ENCODE measurements at places on chromosomes 11 and 22.

DNA sequence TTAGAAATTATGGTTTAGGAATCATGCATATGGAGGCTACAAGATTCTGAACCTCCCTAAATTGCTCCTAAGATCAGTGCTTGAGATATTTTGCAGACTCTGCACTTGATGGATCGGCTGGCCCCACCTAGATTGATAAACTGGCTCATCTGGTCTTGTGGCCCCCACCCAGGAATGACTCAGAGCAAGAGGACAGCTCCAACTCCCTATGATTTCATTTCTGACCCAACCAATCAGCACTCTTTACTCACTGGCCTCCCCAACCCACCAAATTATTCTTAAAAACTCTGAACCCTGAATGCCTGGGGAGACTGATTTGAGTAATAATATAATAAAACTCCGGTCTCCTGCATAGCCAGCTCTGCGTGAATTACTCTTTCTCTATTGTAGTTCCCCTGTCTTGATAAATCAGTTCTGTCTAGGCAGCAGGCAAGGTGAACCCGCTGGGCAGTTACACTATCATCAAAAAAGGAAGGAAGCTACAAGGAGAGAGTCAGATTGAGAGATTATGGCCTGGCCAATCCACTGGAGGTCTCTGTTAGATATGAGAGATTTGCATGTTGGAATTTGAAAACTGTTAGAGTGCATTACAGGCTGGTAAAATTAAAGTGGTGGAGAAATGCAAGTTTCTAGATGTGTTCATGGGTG, 245.8 kb downstream of the CSNK2A3 start:
- no peak for DNase-seq

DNA sequence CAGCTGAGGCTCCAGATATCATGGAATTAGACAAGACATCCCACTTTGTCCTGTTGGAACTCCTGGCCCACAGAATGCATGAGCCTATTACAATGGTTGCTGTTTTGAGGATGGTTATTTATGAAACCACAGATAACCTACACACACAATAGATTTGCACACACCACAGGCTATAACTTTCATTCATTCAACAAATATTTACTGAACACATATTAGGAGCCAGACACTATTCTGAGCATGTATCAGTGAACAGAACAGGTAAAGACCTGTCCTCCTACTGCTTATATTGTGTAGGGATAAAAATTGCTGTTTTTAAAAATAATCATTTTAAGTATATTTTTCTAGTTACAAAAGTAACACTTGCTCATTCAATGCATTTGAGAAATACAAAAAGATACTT, 13.4 kb upstream of the LDLRAD3 start:
- no peak for DNase-seq

DNA sequence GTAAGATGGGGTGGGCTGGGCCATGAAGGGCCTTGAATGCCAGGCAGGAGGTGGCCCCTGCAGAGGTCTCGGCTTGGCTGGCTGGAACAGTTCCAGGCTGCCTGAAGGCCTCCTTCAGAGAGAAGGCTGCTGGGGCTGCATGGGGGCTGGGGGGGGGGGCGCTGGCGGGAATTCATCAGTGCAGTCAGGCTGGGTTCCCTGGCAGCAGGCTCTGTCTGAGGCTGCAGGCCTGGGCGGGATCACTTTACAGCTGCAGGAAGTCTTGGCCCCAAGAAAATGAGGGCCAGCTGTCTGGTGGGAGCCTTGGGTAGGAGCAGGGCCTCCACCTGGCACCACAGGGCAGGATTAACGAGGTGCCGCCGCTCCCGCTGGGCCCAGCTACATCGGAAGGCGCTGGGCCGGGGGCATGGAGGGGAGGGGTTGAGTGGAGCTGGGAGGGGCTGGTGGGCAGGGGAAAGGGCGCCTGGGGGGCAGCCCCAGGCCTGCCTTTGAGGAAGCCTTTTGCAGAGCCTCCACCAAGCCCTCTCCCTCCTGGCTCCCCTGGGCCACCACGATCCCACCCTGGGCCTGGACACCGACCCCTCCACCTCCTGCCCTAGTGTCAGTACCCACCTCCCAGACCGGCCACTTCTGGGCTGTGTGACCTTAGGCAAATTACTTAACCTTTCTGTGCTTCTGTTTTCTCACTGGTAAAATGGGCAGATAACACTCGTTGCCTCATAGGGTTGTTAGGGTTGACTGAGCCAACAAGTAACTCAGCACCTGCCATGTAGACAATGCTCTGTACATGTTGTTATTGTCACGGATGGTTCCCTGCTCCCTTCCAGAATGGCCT, 31.0 kb upstream of the HMOX1 start:
- DNase-seq = no peak

GRCh38 chr11:57786436-57786835, 24.8 kb downstream of the CTNND1 start:
- DNase-seq = no peak

- no peak for DNase-seq
These were observed 46.4 kb downstream of the RCN1 start for GRCh38 chr11:32137263-32137662.

DNA sequence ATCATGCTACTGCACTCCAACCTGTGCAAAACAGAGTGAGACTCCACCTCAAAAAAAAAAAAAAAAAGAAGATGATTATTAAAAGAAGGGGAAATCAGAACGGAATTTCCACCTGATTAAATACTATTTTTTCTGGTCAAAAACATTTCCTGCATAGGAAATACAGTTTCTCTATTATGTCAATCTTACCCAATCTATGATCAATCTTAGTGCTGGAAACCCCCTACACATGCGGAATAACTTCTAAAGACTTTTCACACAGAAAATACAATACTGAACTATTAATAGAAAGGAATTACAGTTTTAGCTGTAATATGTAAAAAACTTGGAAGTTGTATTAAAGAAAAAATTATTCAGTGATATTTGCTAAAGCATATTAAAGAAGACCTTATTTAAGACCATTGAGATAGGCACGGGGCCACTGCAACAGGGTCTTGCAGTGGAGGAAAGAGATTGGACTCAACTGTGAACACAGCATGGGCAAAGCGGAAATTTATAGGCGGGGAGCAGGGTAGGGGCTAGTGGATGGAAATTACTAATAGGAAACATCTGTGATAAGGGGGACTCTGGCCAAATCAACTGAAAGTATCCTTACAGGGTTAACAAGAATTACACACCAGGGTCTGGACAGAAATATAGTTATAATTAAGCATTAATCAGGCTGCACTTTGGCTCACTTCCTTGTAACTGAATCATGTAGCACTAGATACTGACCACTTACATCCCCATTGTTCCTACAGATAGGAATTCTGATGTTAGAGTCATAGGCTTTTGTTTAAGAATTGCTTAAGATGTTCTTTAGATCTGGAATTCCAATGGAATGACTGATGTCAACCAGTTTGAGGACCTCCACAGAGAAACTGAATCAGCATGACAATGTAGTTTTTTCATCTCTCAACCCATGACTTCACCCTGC, 411.5 kb upstream of the DDI1 start:
- DNase-seq = no peak

GRCh38 chr11:70584498-70585235, 186.3 kb downstream of the CTTN start:
- no peak for DNase-seq

- no peak for DNase-seq
These were observed 5.9 kb upstream of the ARL14EP start for GRCh38 chr11:30317030-30317429.

DNA sequence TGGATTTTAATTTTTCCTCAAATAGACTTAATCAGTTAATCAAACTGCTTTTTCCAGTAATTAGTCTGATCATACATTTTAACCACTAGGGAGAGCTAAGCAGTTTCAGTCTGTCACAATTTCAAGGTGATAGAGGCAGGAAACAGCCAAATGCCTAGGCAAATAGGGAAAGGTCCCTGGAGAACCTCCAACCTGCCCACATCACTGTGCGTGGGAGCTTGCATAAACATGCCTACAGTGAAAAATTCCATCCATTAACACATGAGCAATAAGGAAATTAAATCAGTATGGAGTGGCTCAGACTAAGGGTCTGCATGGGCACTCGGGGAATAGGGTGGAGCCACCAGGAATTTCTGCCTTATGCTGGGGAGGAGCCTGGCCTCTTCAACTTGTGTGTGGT, 74.6 kb downstream of the AASDHPPT start:
- DNase-seq = no peak

DNA sequence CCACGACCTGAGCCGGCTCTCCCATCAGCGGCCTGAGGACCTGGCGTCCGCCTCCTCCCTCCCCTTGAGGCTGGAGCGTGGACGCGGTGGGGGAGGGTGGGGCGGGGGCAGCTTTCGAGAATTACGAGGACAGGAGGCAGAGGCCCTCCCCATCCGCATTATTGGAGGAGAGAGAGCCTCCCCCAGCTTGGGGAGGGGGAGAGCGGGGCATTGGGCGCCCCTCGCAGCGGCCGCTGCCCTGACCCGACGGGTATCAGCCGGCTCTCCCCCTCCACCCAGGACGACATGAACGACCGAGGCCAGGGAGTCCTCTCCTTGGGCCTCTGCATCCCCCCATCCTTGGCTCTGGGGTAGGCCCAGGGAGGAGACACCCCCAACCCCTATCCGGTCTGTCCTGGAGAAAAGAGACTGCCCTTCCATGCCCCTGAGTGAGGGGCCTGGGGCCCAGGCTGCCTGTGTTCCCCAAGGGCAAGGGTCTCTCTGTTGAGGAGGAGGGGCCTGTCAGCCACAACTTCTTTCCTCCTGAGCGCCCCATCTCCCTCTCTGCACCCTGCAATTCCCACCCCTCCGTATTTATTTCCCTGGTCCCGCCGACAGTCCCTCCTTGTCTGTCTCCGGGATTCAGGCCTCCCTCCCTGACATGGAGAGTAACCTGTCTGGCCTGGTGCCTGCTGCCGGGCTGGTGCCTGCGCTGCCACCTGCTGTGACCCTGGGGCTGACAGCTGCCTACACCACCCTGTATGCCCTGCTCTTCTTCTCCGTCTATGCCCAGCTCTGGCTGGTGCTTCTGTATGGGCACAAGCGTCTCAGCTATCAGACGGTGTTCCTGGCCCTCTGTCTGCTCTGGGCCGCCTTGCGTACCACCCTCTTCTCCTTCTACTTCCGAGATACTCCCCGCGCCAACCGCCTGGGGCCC, 495 bp downstream of the GPR137 start:
- DNase-seq = no peak

DNA sequence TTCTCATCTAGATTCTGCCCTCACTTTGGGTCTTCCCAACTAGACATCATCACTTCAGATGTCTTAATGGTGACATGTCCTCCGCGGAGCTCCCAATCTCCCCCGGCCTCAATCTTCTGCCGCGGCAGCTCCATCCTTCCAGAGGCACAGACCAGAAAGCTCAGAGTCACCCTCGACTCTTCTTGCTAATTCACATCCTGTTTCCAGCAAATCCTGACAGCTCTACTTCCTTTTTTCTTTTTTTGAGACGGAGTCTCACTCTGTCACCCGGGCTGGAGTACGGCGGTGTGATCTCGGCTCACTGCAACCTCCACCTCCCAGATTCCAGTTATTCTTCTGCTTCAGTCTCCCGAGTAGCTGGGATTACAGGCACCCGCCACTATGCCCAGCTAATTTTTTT, 54.5 kb downstream of the CACNG2 start:
- no peak for DNase-seq

GRCh38 chr11:126430581-126431335, 75.3 kb downstream of the ST3GAL4 start:
- no peak for DNase-seq

DNA sequence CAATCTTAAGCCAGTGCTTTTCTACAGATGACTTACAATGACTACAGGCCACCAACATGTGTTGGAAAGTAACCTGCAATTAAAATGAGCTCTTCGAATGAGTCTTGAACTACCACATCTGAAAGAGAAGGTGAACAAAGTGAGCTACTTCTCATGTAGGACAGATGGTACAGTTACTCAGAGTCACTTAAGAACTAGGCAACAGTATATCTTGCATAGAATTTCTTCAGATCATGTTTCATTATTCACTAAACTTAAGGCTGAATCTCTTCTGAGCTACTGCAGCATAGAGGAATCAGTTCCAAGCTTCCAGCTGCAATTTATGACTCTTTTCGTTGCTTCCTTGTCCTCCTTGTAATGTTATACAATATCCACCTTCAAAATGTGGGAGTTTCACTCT, 270.9 kb downstream of the TTC28 start:
- no peak for DNase-seq

DNA sequence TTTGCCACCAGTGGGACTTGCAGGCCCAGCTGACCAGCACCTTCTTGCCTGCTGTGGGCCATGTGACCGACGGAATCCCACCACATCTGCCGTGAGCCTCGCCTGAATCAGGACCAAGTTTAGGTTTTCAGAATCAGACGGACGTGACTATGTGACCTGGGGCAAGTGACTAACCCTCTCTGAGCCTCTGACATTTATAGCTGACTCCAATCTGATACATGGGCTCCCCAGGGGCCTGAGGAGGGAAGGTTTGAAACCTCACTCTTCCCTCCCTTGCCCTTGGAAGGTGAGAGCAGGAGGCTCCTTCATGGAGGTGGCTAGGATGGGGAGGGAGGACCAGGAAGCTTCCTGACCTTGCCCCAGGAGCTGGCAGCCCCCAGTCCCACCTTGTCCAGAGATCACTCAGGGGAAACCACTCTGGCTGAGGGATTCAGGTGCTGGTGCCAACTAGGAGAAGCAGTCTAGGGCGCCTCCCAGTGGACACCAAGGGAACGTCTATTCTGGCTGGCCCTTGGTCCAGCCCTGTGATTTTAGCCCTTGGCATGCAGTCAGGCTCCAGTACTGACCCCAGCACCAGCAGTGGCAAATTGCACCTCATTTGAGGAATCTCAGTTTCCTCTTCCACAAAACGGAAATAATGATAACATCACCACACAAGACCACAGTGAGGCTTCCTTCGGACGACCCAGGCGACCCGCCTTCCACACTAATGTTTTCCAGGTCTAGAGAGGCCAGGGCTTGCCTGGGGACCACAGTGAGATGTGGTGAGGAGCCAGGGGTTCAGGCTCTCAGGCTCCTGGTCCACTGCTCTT, 47.2 kb upstream of the SYT7 start:
- peak; percentile 26 for DNase-seq

DNA sequence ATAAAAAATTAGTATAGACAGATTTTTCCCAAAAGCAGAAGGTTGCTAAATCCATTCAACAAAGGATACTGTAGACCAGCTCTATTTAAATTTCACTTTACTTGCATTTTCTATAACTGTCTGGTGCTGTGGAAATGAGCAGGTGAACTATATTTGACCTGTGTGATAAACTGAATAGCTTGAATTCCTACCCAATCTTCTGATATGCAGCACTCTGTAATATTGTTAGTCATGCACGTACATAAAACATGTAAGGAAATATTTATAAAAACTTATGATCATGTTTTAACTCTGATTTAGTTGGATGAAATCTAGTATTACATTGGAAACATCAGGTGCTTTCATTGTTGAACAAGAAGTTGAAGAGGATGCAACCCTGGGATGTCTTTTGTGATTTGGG, 213.6 kb downstream of the DBX1 start:
- DNase-seq = no peak
